ENCODE measurements at places on chromosomes 7 and 10.

- no peak for DNase-seq
These were observed 1.3 kb downstream of the PTPRZ1 start for GRCh38 chr7:121874298-121874697.

DNA sequence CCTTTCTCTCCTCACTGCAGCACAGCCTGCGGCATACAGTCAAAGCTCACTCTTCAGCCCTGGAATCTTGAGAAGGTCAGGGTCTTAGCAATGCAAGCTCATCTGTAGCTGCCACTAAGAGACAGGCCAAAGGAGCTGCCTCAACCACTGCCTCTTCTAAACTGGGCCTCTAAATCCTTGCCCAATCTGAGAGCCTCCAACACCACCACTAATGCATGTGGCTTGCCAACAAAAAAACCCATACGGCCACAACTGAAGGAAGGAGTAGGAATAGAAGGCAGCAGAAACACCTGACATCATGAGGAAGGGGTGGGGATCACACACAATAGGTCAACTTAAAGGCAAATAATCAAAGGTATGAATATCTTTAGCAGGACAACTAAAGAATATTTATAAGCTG is 183.8 kb downstream of the SRPK2 start:
- DNase-seq, result no peak

DNA sequence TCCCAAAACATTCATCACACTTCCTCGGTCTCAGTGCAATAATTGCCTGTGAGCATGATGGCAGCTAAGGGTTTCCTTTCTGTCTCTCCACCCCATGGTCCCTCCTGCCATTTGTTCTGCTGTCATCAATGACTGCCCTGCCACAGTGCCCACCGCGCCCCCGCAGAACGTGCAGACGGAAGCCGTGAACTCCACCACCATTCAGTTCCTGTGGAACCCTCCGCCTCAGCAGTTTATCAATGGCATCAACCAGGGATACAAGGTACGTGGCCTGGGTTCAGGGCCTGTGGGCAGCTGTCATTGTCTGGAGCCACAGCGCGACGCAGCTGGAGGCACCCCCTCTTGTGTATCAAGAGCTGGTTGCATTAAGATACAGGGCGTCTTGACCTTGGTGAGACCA is 632.9 kb upstream of the FOXK1 start:
- DNase-seq, result no peak

DNA sequence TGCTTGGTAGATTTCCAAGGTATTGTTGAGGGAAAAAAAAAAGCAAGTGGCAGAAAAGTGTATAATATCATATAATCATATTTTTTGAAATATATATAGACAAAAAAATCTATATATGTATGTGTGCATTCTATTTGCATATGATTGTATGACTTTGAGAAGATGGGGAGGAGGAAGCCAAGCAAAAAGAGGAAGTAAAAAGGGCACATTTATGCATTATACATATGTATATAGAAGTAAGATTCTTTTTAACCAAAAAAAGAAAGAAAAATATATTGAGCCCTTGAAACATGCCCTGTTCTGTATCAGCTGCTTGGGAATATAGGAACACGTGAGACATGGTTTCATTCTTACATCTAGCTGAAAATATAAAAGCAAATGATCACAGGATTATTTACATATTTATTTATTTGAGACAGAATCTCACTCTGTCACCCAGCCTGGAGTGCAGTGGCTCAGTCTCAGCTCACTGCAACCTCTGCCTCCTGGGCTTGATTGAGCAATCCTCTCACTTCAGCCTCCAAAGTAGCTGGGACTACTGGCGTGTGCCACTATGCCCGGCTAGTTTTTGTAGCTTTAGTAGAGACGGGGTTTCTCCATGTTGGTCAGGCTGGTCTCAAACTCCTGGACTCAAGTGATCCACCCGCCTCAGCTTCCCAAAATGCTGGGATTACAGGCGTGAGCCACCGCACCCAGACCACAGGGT is 18.0 kb upstream of the SLF2 start:
- DNase-seq, result peak; percentile 14

DNA sequence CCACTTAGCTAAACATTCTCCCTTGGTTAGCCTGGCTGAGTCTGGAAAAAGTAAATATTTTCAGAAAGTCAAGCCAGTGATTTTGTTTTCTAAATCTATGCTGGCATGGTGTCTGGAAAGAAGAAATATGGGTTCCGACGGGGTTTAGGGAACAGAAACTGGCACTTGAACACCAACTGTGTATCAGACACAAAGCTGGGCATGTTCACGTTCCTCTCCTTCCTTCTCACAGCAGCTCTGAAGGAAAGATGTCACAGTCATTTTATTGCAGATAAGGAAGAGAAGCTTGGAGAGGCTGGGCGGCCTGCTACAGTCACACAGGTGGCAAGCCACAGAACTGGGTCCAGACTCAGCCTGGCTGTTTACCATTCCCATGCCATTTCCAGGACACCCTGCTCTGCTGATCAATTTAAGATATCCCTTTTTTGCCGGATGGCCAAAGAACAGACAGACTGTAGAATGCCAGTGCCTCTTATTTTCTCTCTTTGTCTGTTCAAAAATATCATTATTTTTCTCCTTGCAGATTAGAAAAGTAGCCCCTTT is 118.8 kb downstream of the HERPUD2 start:
- peak; percentile 39 for DNase-seq

DNA sequence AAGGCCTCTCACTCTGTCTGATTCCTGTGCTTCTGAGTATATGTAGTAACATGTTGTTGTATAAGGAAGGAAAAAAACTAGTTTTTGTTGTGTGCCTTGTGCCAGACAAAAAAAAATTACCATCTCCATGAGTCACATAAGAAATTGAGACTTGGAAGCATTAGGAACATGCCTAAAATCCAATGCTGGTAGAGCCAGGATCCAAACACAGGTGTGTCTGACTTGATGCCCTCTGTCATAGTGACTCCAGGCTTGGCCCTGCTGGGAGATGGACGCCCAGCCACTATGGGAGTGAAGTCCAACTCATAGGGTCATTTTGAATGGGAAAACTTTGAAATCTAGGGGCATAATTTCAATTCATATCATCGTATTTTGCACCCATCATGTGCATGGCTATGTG is 38.0 kb downstream of the PYROXD2 start:
- no peak for DNase-seq

Measured in CD14-positive monocyte (primary cell).